ENCODE measurements at places on chromosomes 4 and X.
A peak's percentile ranks its signal among the peaks of the same experiment; 100 is the strongest.

GRCh38 chr4:41043465-41043864 is 170.9 kb downstream of the APBB2 start:
- DNase-seq = no peak

DNA sequence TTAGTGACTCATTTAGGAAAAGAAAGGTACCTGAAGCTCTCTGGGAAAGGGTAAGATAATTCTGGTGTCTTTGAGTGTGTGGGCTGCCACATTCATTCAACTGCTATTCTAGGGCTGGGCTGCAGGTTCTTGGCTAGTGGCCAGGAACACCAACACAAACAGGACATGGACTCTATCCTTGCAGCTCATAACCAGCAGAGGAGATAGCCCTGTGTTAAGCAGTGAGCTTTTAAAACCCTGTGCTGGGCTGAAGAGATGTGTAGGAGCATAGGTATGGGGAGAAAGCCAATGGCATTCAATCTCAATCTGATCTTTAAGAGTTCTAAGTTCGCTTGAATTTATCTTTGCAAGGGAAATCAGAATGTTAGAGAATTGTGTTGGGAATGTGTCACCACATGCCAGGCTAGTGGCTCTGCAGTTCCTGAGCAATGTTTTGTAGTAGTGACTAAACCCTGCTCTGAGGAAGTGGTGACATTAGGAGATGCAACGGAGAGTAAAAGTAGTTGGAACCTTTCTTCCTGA is 39.2 kb downstream of the SGMS2 start:
- DNase-seq = peak; percentile 21

- no peak for DNase-seq
Measured at GRCh38 chrX:78957049-78957767, 12.0 kb downstream of the P2RY10 start.

GRCh38 chr4:176406736-176407135 is 87.0 kb downstream of the SPCS3 start:
- DNase-seq = no peak

DNA sequence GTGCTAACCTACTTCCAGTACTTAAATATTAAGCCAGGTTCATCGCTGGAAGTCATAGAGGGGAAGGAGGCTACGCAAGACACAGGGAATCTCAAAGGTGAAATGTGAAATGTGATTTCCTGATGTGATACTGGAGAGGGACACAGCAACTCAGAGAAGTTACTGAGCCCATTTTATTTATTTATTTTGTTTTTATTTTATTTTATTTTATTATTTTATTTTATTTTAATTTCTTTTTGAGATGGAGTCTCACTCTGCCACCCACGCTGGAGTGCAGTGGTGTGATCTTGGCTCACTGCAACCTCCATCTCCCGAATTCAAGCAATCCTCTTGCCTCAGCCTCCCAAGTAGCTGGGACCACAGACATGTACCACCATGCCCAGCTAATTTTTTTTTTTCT is 19.7 kb downstream of the CLRN2 start:
- no peak for DNase-seq

- DNase-seq = no peak
Measured at GRCh38 chrX:122945328-122945727, 238.8 kb upstream of the GRIA3 start.

DNA sequence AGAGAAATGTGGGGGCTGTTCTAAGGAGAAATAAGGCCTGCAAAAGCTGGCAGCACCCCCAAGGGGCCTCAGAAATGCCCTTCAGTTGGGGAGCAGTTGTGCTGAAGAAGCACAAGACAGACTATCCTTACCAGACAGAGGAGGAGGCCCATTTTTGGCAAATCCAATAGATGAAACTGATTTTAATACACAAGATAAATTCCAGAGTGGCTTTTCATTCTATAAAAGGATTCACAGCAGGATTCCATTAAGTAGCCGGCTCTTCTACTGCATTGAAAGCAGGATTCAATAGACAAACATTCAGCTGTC is 8.1 kb downstream of the SEPTIN6 start:
- no peak for DNase-seq

DNA sequence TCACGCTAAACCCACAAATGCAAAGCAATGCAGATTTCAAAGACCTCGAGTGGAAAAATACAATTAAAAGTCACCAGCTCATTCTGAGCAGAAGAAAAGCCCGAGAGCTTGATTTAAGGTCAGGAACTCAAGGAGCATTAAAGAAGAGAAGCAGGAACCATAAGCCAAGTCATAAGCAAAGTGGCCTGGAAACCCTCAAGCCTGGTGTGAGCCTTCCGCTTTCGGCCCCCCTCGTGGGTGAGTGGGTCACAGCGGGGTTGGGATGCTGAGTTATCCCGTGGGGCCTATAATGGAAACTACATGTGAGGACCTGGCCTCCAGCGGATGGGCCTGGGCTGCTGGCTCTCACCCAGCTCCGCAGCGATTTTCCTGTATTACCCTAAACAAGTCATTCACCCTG is 504.3 kb downstream of the RAB28 start:
- no peak for DNase-seq

DNA sequence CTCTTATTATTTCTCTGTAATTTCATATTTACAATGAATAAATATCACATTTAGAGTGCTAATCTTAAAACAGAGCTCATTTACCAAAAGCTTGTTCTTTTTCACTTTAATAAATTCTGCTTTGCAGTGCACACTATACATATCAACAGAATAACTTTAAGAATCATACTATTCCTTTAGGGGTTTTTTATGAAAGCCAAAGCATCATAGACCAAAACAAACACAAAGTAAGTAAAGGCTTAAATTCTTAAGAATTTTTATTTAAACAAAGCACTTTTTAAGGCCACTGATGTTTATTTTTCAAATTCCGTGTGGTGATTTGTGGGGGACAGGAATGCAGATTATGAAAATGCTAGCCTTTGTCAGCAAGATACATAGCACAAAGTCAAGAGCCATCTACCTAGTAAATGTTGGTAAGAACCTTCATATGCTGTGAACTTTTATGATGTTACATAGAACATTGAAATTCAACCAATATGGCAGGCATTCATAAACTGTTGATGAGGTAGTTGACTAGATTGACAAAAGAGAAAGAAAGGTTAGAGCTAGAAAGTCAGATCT is 17.8 kb downstream of the TIGD2 start:
- no peak for DNase-seq

GRCh38 chr4:156182269-156182668 is 228.6 kb upstream of the CTSO start:
- no peak for DNase-seq

GRCh38 chrX:112768563-112768962 is 72.1 kb downstream of the AMOT start:
- DNase-seq = no peak

- DNase-seq = peak; percentile 82
Measured at GRCh38 chrX:49230500-49231232, 2.5 kb downstream of the CACNA1F start.

- no peak for DNase-seq
Measured at GRCh38 chrX:69961365-69962072, 88.2 kb downstream of the AWAT2 start.

GRCh38 chr4:40685300-40685699 is 55.6 kb upstream of the RBM47 start:
- no peak for DNase-seq

DNA sequence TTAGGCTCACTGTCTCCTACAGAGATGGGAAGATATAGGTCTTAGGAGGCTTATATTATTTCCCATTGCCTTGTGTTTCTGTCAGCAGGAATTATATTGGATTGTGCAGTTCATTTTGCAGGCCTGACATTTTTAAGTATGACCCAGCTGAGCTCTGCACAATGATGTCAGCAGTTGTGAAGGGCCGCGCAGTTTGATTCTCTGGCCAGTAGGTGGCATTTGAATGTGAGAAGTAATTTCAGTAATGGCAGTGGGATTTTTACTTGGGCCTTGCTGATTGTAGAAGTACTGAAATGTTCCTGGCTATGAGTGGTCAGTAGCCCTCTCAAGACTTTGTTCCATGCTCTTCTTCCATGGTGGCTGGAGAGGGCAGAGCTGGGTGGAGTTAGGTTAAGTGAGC is 247.2 kb upstream of the MTMR8 start:
- DNase-seq = no peak

DNA sequence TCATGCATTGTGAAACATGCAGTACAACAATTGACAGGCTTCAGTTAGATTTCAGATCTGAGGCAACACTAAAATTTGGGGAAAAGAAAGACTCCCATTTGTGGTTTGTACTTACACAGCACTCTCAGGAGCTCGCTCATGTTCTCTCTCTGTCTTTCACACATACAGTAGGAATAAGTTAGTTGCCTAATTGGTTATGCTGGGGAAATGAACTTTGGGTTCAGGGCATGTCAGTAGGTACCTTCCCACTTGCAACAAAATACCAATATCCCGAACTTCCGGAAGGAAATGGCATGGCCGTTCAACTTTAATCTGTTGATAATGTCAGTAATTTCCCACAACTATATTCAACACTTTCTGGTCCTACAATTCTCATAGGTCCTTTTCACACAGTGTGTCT is 218.4 kb downstream of the RELL1 start:
- DNase-seq = no peak

DNA sequence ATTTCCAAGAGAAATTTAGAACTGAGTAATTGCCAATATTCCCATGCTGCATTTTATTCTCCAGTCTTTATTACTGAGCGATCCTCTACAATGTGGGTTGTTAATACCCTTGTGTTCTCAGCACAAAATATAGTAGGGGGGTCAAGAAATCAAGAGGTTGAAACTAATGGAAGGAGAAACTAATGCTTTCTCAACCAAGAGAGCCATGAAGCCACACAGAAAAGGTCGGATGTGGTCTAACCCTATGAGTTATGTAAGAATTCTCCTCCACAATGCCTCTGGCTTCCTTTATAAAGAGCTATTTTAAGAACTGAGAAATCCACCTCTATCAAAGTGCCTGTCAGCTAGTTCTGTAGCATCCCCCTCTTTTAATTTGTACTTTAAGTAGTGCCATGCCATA is 268.5 kb downstream of the CHIC1 start:
- DNase-seq = no peak

DNA sequence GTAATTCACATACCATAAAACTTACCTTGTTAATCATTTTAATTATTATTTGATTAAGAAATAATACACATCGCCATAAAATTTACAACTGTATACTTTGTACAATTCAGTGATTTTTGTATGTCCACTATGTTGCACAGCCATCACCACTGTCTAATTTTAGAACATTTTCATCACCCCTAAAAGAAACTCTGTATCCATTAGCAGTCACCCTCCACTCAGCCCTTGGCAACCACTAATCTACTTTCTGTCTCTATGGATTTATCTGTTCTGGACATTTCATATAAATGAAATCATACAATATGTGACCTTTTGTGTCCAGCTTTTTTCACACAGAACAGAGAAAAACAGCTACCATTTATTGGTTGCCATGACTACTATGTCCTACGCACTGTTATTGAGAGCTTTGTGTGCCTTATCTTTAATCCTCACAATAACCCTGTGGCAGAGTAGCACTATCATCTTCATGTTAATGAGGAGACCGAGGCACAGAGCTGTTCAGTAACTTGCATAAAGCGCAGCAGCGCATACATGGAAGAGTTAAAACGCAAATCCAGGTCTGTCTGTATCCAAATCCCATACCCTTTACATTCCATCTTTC is 64.6 kb upstream of the PAGE1 start:
- no peak for DNase-seq

DNA sequence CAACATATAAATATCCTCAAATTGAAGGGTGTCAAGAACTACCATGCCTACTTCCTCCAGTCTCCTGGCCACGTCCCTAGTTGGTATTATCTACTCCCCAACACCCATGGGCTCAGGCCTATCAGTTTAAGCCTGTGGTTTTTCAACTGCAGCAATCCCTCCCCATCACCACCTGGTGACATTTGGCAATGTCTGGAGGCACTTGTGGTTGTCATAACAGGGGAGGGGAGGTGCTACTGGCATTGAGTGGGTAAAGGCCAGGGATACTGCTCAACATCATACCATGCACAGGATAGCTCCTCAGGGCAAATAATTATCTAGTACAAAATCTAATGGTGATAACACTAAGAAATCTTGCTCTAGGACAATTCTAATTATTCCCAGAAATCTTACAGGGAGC is 95.3 kb downstream of the COMMD8 start:
- DNase-seq = no peak

- no peak for DNase-seq
Measured at GRCh38 chrX:54166915-54167314, 16.1 kb downstream of the FAM120C start.

DNA sequence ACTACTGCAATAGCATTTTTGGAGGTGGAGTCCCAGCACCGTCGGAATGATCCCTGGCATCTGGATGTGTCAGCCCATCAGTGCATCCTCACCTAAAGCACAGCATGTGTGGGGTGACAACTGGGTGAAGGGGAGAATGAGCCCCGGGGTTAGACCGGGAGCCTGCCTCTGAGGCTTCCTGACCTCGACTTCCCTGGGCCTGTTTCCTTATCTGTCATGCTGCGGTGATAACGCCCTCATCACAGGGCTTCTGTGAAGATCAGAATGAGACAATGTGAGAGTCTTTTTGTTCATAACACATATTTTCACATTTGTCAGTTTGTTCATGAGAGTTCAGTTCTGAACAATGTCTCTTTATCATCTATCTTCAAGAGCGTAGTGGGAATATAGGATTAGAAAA is 31.1 kb upstream of the PDLIM3 start:
- no peak for DNase-seq

GRCh38 chr4:180827232-180828009 is 1415.8 kb upstream of the TENM3 start:
- DNase-seq = no peak

GRCh38 chr4:69830560-69831269 is 29.2 kb downstream of the SULT1E1 start:
- DNase-seq = no peak

DNA sequence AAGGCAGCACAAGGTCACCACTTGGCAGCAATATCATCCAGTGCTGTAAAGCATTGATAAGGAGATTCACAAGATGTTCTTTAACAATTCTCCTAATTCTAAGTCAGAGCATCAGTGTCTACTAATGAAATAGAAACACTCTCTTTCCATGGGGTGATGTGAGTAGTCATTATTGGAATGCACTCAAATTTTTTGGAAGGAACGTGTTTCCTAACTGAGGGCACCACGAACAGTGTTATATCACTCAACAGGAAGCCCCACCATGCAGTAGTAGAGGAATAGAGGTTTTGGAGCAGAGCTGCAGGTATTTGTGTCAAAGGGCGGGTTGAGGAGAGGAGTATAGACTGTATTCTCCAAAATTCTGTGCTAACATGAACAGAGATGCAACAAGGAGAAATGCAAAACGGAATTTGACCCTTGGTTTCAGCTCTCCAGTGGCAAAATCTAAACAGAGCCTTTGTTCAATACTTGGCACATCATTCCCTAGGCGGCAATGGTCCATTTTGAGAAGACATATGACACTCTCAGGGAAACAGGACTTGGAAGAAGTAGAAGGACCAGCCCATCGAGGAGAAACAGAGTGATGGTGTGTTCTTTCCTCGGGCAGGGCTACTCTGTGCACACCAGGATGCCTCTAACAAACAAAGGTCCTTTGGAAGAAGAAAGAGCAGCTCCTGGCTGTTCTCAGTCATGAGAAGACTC is 98.9 kb downstream of the CPEB2 start:
- no peak for DNase-seq

GRCh38 chr4:3527101-3527913 is 4.9 kb downstream of the LRPAP1 start:
- no peak for DNase-seq

Measured in iPS-NIHi11 (cell line).